ENCODE measurements at places on chromosomes 13 and 19. TPM values are rescaled to one million over a fixed set of nuclear protein-coding genes. Genes with fewer than 3 reads are reported as not detected.

HMGB1 gene
- total RNA-seq = 501 TPM

SIGLEC12 gene
- not detected for total RNA-seq

PNMA8B gene
- 0.76 TPM for total RNA-seq

LIN7B gene
- 32.6 TPM for total RNA-seq

BSPH1 gene
- total RNA-seq = not detected

GSX1 gene
- not detected for total RNA-seq

MLLT1 gene
- total RNA-seq = 52.9 TPM

ATP8B3 gene
- total RNA-seq = 2.5 TPM

CYP4F2 gene
- total RNA-seq = not detected

ZNF562 gene
- 71.4 TPM for total RNA-seq

TEX29 gene
- 0.64 TPM for total RNA-seq

CLDND2 gene
- total RNA-seq = not detected

IZUMO2 gene
- not detected for total RNA-seq

RAB8A gene
- 58.9 TPM for total RNA-seq

SKA3 gene
- total RNA-seq = 4.6 TPM

TUBB4A gene
- 225 TPM for total RNA-seq

PEAK3 gene
- not detected for total RNA-seq

LMTK3 gene
- 36.3 TPM for total RNA-seq

TMEM86B gene
- total RNA-seq = 7.6 TPM

IGFLR1 gene
- 4.7 TPM for total RNA-seq

CCDC61 gene
- total RNA-seq = 33.5 TPM

URAD gene
- total RNA-seq = not detected

TRPM4 gene
- total RNA-seq = 54.1 TPM

TGFBR3L gene
- total RNA-seq = 0.69 TPM

LYPD5 gene
- not detected for total RNA-seq

PTGIR gene
- total RNA-seq = 0.27 TPM

SLC15A1 gene
- not detected for total RNA-seq

MIA gene
- total RNA-seq = not detected

METTL21C gene
- not detected for total RNA-seq

NKPD1 gene
- total RNA-seq = 1.2 TPM

ZNF536 gene
- total RNA-seq = 24.9 TPM

LGALS4 gene
- total RNA-seq = not detected

PRR19 gene
- total RNA-seq = 1.6 TPM

RASAL3 gene
- not detected for total RNA-seq

SPTBN4 gene
- total RNA-seq = 161 TPM

KLK2 gene
- total RNA-seq = not detected
